Epithelial cell of umbilical artery (primary cell): ENCODE measurements at places on chromosomes 1 and 21. TPM values are rescaled to one million over a fixed set of nuclear protein-coding genes. Genes with fewer than 3 reads are reported as not detected.

The DCST1 gene
- not detected in 2 replicates for total RNA-seq

The MYOG gene
- not detected in 2 replicates for total RNA-seq

The OR2M3 gene
- total RNA-seq = not detected in 2 replicates

The HSD3B2 gene
- total RNA-seq = not detected in 2 replicates

The TEX38 gene
- total RNA-seq = not detected in 2 replicates

The DIPK1A gene
- 0.65 and 0.76 TPM in 2 replicates for total RNA-seq

The PRRX1 gene
- total RNA-seq = 0.32 and 6.8 TPM in 2 replicates

The GPR52 gene
- total RNA-seq = 0.32 and 0.61 TPM in 2 replicates

The JAM2 gene
- total RNA-seq = 0.15 and 0.65 TPM in 2 replicates

The LCE1F gene
- not detected in 2 replicates for total RNA-seq

The CA6 gene
- total RNA-seq = not detected in 2 replicates

The VSIG8 gene
- under 0.01 TPM in 1 of 2 replicates, not detected in the other for total RNA-seq

The ASPM gene
- total RNA-seq = 33.1 and 40.6 TPM in 2 replicates

The MFSD2A gene
- total RNA-seq = 3.8 and 4.2 TPM in 2 replicates
